Neural progenitor cell (in vitro differentiated cells): ENCODE measurements at places on chromosomes 16 and 17.
A peak's percentile ranks its signal among the peaks of the same experiment; 100 is the strongest.

- no peak for DNase-seq
These were observed 219.8 kb downstream of the KATNIP start for GRCh38 chr16:27769561-27770255.

DNA sequence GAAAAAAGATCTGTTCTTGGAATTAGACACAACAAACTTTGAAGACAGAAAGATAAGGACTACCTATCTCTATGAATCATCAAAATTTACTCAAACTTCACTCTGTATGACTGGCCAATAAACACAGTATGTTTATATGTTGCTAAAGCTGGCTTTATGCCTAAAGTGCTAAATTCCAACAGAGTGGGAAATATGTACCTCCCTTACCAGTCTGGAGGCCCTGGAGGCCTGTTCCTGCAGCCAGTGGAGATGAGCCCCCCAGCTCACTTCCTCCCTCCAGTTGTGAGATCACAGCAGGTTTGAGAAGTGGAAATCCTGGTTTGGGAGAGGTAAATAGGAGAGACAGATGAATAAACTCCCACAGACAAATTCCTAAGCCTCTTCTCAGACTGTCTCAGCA lies 9.0 kb downstream of the ZNF23 start:
- DNase-seq, result no peak

GRCh38 chr16:55256412-55257016 lies 67.5 kb upstream of the IRX6 start:
- DNase-seq, result no peak

GRCh38 chr17:73609758-73610157 lies 34.5 kb downstream of the SDK2 start:
- no peak for DNase-seq

DNA sequence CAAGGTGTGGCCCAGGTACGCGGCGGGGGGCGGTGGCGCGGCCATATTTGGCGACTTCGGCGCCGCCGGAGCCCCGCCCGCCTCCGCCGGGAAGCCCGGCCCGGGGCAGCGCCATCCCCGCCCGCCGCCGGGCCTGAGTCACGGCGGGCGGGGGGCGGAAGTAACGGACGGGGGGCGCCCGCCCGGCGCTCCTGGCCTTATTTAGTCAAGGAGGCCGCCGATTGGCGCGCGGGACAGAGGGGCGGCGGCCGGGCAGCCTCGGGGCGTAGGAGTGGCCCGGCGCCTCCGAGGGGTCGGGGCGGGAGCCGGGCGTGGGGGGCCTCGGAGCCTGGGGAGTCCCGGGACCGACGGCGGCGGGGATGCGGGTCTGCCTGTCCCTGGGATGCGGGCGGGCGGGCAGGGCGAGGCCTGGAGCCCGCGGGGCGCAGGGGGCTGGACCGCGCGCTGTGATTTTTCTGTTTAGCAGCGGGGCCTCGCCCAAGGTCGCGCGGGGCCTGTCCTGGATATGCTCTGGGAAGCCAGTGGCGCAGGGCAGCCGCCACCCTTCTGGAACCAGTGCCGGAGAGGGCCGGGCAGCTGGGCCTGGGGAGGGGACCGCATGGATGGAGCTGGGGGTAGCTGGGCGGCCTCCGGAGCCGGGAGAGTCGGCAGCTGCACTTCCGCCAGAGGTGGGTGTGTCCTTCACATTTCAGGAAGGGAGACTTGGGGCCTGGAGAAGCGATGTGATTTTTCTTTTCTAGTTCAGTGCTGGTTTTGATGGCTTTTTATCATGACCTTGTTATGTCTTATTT lies 2.3 kb upstream of the ACTG1 start:
- DNase-seq, result peak; percentile 89

DNA sequence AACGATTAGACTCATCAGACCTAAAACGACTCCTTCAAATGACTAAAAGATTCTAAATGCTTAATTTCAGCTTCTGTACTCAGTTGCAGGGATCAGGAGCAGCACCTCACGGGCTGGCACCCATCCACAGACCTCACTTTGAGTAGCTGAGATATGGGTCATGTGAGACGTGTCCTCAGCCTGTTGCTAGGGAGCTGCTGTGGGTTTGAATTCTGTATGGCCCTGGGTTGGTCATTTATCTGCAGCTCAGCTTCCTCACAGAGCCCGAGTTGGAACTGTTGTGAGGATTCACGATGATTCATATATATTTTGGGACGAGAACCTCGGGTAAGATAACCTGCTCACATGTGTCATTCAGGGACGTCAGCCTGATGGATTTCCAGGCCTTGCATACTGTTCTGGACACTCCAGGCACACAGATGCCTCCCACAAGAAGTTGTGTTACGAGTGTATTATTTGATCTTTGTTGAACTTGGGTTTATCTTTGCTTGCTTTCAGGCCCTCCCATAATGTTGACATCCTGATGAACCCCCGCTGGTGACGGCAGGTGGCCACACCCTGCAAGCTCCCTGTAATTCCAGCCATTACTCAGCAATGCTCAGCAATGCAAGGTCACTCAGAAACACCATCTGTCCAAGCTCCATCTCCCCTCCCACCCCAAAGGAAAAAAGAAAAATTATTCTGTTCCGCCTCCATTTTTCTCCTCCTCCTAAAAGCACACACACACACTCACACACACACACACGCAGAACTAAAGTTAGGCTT lies 137.6 kb downstream of the RBFOX3 start:
- DNase-seq, result no peak

DNA sequence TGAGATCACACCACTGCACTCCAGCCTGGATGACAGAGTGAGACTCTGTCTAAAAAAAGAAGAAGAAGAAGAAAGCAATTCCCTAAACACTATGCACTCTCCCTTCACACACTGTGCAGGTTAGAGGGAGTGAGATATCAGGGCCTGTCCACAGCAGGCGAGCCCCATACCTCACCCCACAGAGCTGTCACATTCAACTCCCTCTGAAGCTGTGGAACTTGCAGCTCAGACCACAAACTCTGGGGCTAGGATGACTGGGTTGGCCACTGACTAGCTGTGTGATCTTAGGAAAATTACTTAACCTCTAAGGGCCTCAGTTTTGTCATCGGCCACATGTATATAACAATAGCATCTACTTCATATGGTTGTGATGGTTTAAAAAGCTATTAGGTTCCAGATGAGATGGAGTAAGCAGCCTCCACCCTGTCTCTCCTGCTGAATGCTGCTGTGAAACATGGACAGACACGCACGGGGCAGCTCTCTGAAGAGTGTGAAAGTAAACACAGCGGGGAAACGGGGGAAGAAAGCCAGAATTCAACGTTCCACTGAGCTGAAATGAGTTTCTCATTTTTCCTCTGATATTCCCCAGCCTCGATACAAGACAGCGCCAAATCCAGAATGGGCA lies 13.6 kb upstream of the PYY start:
- DNase-seq, result no peak

DNA sequence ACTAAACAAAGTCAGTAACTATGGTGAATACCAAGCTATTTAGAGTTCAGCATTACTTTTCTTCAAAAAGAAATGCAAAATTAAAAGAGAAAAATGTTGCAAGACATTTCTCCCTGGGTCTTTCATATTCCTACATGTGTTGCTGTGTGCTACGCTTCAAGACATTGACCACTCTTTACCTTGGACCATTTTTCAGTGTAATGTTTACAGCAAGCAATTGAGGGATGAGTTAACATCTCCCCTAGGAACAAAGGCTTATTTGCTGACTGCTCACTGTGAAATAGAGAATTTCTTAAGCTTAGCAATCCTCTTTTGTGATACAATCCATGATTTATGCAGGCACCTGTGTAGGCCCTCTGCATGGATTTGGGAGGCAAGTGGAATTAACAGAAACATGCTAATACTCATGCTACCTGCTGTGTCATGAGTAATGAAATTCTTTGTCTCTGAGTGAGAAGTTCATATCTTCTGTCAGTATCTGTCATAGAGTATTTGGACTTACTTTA lies 1202.9 kb upstream of the CDH8 start:
- DNase-seq, result peak; percentile 8

DNA sequence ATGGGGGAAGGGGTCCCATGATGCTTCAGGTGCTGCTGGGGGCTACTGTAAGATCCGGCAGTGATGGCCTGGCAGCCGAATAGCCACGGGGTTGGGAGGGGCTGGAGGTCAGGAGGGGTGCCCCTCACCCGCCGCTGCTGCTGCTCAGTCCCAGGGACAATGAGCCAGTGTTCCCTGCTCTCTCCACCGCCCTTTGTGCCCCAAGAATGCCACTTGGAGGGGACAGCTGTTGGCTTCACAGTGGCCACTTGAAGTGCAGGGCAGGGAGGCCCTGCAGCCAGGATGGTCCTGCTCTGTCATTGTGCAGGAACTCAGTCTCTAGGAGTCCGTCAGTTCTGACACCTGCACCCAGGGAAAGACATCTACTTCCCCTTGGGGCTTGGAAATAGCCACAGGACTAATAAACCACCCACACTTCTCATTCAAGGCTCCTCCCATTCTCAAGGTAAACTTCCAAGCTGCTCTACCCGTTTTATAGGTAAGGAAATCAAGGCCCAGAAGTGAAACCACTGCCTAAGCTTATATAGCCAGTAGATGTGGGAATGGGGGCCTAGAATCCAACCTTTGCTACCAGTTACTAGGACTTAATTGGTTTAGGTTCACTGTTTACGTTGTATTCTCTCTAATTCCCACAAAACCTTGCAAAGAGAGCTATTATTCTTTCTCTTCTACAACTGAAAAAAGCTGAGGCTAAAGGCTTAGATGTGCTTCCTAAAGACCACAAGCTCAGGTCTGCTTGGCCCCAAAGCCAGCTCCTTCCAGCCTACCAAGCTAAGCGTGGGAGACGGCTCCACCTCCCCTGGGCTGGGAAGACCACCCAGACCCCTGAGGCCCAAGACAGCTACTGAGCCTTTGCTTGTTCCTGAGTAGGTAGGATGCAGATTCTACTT lies 6.2 kb upstream of the CPSF4L start:
- no peak for DNase-seq

DNA sequence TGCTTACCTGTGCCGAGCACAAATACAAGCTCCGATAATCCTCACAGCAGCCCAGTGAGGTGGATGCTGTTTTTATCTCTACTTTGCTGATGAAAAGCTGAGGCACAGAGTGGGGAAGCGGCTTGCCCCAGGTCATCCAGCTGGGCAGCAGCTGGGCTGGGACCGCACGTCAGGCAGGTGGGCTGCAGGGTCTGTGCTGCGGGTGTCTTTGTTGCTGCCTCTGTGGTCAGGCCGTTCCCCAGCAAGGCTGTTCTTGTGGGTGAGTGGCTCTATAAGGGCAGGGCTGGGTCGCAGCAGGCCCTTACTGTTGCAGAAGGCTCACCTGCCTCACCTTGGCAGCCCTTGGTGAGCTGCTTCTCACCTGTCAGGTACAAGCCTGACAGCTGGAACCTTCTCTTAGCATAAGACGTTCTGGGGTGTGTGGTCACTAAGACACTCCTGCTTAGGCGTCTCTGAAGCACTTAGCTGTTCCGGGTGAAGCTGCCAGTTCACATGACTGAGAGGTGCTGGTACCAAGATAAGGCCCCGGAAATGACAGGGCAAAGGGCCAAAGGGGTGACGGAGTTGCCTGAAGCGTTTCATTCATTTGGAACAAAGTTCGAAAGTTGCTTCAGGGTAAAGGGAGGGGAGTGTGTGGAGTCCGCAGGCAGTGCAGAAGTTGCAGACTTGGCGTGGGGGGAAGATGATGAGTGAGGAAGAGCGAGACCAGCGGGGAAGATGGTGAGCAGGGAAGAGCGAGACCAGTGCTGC lies 17.4 kb downstream of the IRF8 start:
- no peak for DNase-seq

DNA sequence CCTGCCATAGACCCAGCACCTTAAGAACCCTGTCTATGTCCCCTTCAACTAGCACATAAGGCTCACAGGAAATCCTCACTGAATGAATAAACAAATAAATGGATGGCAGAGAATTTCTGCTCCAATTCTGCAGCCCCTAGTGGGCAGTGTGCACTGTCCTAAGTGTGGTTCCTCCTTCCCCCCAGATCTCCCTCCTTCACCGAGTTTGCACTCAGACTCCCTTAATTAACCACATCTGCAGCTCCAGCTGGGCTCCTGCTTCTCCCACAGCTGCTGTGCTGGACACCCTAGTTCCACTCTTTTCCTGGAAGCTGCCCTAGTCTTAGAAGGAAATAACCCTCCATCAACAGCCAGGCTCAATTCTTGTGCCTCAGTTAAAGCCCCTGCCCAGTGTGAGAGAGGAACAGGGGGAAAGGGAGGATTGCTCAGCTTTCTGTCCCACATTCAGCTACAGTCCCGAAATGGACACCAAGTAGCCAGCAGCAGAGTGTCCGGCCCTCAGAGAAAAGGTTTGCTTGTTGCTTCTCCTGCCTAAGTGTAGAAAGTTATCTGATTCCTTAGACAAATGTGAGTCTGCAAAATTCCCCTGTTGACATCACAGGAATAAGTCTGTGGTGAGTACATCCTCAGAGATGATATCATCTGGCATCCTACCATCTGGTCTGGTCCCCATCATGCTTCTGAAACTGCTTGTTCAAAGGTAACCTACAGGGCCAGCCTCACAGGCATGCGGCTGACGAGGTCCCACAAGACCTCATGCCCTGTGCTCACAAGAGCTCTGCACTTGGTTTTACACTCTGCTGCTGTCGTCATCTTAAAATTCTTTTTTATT lies 12.3 kb downstream of the LRRC3C start:
- DNase-seq, result peak; percentile 58

DNA sequence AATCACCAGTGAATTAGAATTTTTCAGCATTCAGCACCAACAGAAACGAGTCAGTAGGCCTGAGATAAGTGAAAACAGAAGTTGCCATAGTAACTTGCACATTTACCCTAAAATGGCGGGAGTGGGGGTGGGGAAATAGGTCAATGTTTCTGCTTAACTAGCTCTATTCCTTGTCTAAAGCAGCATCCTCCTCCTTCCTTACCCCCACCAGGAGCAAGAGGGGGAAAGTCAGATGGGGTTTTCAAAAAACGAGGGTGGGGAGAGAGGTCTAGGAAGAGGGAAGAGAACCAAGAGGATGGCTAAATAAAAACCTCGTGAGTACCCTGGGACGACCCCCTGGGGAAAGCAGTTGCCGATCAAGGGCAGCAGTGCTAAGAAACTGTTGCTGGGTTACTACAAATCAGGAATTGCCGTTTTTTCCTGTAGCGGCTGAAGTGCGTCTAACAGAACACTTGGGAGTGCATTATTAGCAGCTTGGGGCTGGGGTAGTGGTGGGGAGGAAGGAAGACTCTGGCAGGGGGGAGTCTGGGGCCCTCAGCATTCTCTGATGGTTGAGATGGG lies 34.4 kb upstream of the MNT start:
- peak; percentile 58 for DNase-seq

- DNase-seq, result no peak
These were observed 2.1 kb downstream of the DHRS11 start for GRCh38 chr17:36593656-36594316.

DNA sequence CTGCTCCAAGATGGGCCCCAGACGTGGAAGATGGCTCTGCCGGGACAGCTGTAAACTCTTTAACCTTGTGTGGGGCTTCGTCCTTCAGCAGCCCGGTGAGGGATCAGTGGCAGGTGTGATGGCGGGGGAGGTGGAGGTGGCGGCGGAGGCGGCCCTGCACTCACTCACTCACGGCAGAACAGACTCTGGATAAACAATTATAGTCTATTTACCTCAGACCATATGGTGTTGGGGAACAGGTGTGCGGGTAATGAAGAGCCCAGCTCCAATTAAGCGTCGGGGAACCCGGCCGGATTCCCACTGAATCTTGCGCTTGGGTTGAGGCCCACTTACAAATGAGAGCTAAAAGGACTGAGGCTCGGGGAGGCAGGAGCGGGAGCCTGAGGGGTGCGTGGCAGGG lies 104.3 kb upstream of the SDK2 start:
- DNase-seq, result no peak
